Lung (tissue), 17 donors: ENCODE measurements at places on chromosomes 4 and X. TPM values are rescaled to one million over a fixed set of nuclear protein-coding genes. Genes with fewer than 3 reads are reported as not detected.

GRCh38 chr4:102692474-102692873 is 68.3 kb downstream of the MANBA start:
- no peaks in the 10 kb centered on the region for H3K27me3 ChIP-seq
- no peaks in the 10 kb centered on the region for H3K4me1 ChIP-seq
- H3K4me3 ChIP-seq: no peak overlapping the region
- no peak overlapping the region for H3K27ac ChIP-seq
- no peak for DNase-seq
- peaks cover 3% of the 10 kb centered on the region for H3K36me3 ChIP-seq

GRCh38 chr4:81335122-81335912 is 120.3 kb upstream of the PRKG2 start:
- no peaks in the 10 kb centered on the region for H3K36me3 ChIP-seq
- no peaks in the 10 kb centered on the region for H3K27me3 ChIP-seq
- no peak for DNase-seq
- H3K4me1 ChIP-seq: no peaks in the 10 kb centered on the region
- H3K27ac ChIP-seq: no peak overlapping the region

The IRF2 gene
- 30.7 TPM for total RNA-seq

GRCh38 chr4:40040908-40041307 is 15.7 kb upstream of the N4BP2 start:
- no peak overlapping the region for H3K27ac ChIP-seq
- DNase-seq: no peak
- H3K27me3 ChIP-seq: no peaks in the 10 kb centered on the region
- no peaks in the 10 kb centered on the region for H3K4me1 ChIP-seq
- H3K4me3 ChIP-seq: no peak overlapping the region
- no peaks in the 10 kb centered on the region for H3K36me3 ChIP-seq

DNA sequence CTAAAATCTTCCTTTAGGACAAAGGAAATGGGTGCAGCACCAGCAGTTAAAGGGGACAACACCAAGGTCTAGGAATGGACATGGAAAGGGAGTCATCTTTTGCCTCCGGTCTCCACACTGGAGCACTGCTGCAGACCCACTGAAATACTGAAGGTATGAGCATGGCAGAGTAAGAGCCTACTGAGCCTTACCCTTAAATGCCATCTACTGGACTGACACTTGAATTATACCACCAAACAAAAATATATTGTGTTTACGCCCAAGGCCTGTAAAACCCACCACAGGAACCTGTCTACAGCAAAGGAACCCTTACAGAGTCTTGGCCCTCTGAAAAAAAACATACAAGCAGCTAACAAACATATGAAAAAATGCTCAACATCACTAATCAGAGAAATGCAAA is 443.4 kb downstream of the CCSER1 start:
- H3K27ac ChIP-seq: no peak overlapping the region
- no peak for DNase-seq
- no peak overlapping the region for H3K4me3 ChIP-seq
- no peaks in the 10 kb centered on the region for H3K4me1 ChIP-seq
- no peaks in the 10 kb centered on the region for H3K36me3 ChIP-seq

DNA sequence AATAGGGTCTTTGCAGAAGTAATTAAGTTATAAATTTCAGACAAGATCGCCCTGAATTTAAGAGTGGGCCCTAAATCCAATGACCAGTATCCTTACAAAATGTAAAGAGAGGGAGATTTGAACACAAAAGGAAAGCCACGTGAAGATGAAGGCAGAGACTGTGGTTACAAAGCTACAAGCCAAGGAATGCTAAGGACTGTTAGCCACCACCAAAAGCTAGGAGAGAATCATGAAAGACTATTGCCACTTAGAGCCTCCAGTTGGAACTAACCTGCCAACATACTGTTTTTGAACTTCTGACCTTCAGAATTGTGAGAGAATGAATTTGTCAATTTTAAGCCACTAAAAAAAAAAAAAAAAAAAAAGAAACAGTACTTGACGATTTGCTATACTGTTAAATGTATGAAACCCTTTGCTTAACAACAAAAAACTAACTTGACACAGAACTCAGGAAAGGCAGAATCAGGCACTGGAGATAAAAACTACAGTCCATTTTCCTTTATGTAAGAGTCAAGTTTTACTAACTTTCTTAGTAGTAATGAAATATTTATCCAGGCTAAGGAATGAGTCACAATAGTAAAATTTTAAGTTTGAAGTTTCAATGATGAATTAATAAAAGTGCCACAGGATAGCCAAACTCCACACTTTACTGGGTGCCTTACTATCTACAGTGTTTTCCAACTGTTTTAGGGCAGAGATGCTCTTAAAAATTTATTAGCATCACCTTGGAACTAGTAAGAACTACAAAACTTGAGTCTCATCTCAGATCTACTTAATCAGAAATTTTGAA is 25.1 kb downstream of the DHX15 start:
- H3K4me1 ChIP-seq: peaks cover 15% of the 10 kb centered on the region
- H3K4me3 ChIP-seq: no peak overlapping the region
- no peak for DNase-seq
- peaks cover 24% of the 10 kb centered on the region for H3K36me3 ChIP-seq
- H3K27ac ChIP-seq: no peak overlapping the region

DNA sequence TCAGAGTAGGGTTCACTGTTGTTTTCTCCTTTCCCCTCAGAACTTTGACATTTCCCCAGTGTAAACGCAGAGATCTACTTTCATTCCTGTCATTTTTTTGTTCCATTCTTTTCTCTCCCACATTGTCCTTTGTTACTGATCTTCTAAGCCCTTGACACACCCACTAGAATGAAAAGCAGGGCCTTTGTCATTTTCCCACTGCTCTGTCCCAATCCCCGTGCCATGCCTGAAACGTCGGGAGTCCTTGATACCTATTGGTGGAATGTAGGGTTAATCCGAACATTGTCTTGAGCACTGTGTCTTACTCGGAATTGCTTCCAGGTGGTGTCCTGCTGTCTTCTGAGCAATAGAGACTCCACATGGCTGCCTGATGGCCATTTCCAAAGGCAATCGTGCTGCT is 887.1 kb upstream of the FRG1 start:
- H3K27ac ChIP-seq: no peak overlapping the region
- no peaks in the 10 kb centered on the region for H3K4me1 ChIP-seq
- no peaks in the 10 kb centered on the region for H3K36me3 ChIP-seq
- H3K27me3 ChIP-seq: no peaks in the 10 kb centered on the region
- DNase-seq: no peak

GRCh38 chr4:69467797-69468196 is 27.9 kb downstream of the UGT2B4 start:
- no peak for DNase-seq
- H3K4me3 ChIP-seq: no peak overlapping the region
- H3K27me3 ChIP-seq: no peaks in the 10 kb centered on the region
- H3K4me1 ChIP-seq: no peaks in the 10 kb centered on the region
- no peak overlapping the region for H3K27ac ChIP-seq
- H3K36me3 ChIP-seq: no peaks in the 10 kb centered on the region

The MAP7D2 gene
- total RNA-seq: 0.37 TPM

The SSX7 gene
- not detected for total RNA-seq

GRCh38 chr4:47469951-47470350 is 6.4 kb upstream of the COMMD8 start:
- DNase-seq: no peak
- no peaks in the 10 kb centered on the region for H3K36me3 ChIP-seq
- H3K4me3 ChIP-seq: no peak overlapping the region
- H3K4me1 ChIP-seq: no peaks in the 10 kb centered on the region

GRCh38 chr4:137082061-137082460 is 450.2 kb downstream of the PCDH18 start:
- no peak overlapping the region for H3K27ac ChIP-seq
- no peak overlapping the region for H3K4me3 ChIP-seq
- DNase-seq: peak; percentile 50

GRCh38 chr4:146949559-146949958 is 3.9 kb upstream of the TTC29 start:
- no peak overlapping the region for H3K4me3 ChIP-seq
- H3K4me1 ChIP-seq: peaks cover 8% of the 10 kb centered on the region
- no peaks in the 10 kb centered on the region for H3K27me3 ChIP-seq
- no peaks in the 10 kb centered on the region for H3K36me3 ChIP-seq
- DNase-seq: no peak

- H3K27ac ChIP-seq: no peak overlapping the region
- no peaks in the 10 kb centered on the region for H3K27me3 ChIP-seq
- H3K36me3 ChIP-seq: no peaks in the 10 kb centered on the region
- DNase-seq: no peak
- peaks cover 13% of the 10 kb centered on the region for H3K4me1 ChIP-seq
Measured at GRCh38 chr4:26785810-26786209, 74.8 kb upstream of the STIM2 start.

DNA sequence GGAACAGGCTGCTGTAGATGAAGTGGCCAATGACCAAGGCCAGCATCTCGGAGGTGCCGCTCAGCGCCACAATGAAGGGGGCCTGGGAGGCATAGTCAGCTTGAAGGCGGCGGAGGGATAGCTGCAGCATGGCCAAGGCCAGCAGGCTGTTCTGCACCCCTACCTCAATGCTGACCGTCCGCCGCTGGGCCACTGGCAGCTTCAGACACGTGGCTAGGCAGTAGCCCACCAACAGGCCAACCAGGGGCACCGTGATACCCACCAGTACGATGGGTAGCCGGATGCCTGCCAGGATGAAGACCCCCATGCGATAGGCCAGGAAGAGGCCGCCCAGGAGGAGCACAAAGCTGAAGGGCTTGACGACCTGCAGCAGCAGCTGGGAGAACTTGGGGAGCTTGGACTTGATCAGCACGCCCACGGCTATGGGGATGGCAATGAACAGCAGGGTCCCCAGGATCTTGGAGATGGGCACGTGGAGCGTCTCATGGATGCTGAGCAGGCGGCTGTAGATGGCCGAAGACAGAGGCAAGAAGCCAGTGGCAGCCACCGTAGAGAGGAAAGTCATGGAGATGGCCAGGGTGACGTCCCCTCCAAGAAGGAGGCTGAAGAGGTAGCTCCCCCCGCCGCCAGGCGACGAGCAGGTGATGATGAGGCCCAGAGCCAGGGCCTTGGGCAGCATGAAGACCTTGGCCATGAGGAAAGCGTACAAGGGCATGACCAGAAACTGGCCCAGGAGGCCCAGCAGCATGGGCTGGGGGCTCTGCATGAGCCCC is 1.3 kb upstream of the UBL4A start:
- no peak for DNase-seq
- H3K27ac ChIP-seq: no peak overlapping the region
- no peaks in the 10 kb centered on the region for H3K4me1 ChIP-seq
- peaks cover 7% of the 10 kb centered on the region for H3K36me3 ChIP-seq

DNA sequence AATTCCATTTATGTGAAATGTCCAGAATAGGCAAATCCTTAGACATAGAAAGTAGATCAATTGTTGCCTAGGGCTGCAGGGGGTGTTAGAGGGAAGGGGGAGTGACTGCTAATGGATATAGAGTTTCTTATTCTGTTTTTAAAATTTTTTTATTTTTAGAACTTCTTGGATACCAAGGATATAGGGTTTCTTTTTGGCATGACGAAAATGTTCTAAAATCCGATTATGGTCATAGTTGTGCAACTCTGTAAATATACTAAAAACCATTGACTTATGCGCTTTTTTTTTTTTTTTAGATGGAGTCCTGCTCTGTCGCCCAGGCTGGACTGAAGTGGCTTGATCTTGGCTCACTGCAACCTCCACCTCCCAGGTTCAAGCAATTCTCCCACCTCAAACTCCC is 125.2 kb upstream of the USP9X start:
- no peak overlapping the region for H3K27ac ChIP-seq
- no peak for DNase-seq
- H3K4me1 ChIP-seq: no peaks in the 10 kb centered on the region
- H3K27me3 ChIP-seq: no peaks in the 10 kb centered on the region
- no peaks in the 10 kb centered on the region for H3K36me3 ChIP-seq

GRCh38 chr4:112952313-112952700 is 97.1 kb upstream of the ANK2 start:
- H3K4me3 ChIP-seq: no peak overlapping the region
- H3K36me3 ChIP-seq: no peaks in the 10 kb centered on the region

- no peak overlapping the region for H3K4me3 ChIP-seq
- H3K36me3 ChIP-seq: no peaks in the 10 kb centered on the region
- H3K4me1 ChIP-seq: no peaks in the 10 kb centered on the region
- H3K27ac ChIP-seq: no peak overlapping the region
Measured at GRCh38 chrX:100207331-100208024, 202.6 kb downstream of the PCDH19 start.

The KLB gene
- total RNA-seq: 0.80 TPM

The PABPC5 gene
- 5.3 TPM for total RNA-seq

GRCh38 chr4:6916587-6917460 is 7.2 kb downstream of the TBC1D14 start:
- H3K27me3 ChIP-seq: no peaks in the 10 kb centered on the region
- no peaks in the 10 kb centered on the region for H3K36me3 ChIP-seq
- H3K4me3 ChIP-seq: no peak overlapping the region
- DNase-seq: no peak
- no peaks in the 10 kb centered on the region for H3K4me1 ChIP-seq

The RAB41 gene
- not detected for total RNA-seq

The SULT1B1 gene
- total RNA-seq: 11.0 TPM

DNA sequence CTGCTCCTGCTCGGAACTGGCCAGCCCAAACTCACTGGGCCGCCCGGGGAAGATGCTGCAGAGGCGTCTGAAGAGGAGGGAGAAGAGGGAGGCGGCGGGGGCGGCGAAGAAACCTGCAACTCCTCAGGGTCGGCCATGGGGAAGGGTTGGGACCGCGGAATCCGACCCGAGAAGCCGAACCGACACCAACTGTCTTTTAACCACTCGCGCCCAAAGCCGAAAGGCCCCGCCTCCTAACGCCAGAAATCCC is at the start of gene C4orf46:
TSS of gene C4orf46 (minus strand) at position 223 of the 250 bp plus-strand sequence. CDS start at position 137, 86 bp downstream.
- DNase-seq: no peak
- peak within 1 kb of the TSS; percentile 74 for H3K4me3 ChIP-seq
- peak within 1 kb of the TSS; percentile 95 for H3K27ac ChIP-seq
- no peaks in the 10 kb centered on the region for H3K4me1 ChIP-seq
- no peaks in the 10 kb centered on the region for H3K27me3 ChIP-seq

- H3K4me1 ChIP-seq: no peaks in the 10 kb centered on the region
- peaks cover 2% of the 10 kb centered on the region for H3K36me3 ChIP-seq
- no peaks in the 10 kb centered on the region for H3K27me3 ChIP-seq
- no peak overlapping the region for H3K4me3 ChIP-seq
Measured at GRCh38 chr4:88418411-88418810, 38.5 kb upstream of the HERC5 start.

The WNK3 gene
- total RNA-seq: 5.2 TPM

The EDNRA gene
- total RNA-seq: 99.7 TPM

DNA sequence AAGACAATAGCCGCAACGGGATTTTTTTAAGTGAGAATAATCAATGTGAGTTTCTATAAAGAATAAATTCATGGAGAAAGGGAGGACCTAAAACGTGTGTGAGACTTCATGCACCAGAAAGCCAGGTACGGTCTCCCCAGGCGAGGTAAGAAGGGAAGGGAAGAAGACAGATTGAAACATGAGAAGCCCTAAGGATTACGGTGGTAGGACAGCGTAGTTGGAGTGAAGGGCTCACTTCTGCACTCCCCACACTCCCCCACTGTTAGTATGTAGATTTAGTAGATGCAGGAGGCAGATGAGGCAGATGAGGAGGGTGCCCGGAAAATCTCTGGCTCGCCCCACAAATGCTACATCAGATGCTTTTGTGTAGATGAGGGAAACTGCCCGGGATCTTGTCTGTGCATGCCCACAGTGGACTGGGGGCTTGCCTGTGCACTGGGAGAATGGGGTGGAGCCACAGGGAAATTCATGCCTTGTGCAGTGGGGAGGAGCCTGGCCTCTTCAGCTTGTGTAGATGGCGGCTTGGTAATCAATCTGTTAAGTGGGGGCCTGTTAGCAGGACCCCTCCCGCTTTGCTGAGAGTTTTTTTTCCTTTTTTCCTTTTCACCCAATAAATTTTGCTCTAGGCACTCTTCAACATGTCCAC is 1544.5 kb upstream of the TENM3 start:
- no peaks in the 10 kb centered on the region for H3K27me3 ChIP-seq
- no peak overlapping the region for H3K4me3 ChIP-seq
- DNase-seq: no peak
- H3K36me3 ChIP-seq: no peaks in the 10 kb centered on the region
